Motor neuron (in vitro differentiated cells): ENCODE measurements at places on chromosomes 12 and 14. TPM values are rescaled to one million over a fixed set of nuclear protein-coding genes. Genes with fewer than 3 reads are reported as not detected.

DNA sequence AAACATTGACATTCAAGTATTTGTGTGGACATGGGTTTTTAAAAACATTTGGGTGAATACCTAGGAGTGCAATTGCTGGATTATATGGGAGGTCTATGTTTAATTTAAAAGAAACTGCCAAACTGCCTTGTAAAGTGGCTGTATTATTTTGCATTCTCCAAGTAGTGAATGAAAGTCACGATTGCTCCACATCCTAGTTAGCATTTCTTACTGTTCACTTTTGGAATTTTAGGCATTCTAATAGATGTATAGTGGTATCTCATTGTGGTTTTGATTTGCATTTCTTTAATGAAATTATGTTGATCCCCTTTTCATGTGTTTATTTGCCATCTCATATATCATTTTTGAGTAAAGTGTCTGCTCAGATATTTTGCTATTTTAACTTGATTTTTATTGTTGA lies 159.5 kb downstream of the FOXG1 start:
- no peak for ATAC-seq

DNA sequence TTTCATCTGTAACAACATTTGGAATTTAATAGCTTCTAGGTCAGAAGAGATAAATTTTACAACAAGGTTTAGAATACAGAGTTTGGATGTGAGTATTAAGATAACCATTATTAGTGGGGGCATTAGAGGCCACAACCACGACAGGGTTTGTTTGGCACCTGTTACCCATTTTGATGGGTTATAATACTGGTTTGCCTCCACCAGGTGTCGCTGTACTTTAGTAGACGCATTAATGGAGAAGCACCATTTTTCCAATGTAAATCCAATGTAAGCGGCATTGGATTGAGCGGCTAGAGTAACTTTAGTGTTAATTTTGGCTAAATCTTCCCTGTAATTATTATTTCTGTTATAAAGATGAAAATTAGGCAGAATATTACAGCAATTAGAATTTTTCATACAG lies 136.2 kb downstream of the SLCO1B3 start:
- no peak for ATAC-seq

The OR4E2 gene
- total RNA-seq, result not detected in 2 replicates

- peak; percentile 93 for ATAC-seq
Observed at GRCh38 chr12:131642101-131642540, 68.8 kb upstream of the SFSWAP start.

The ACRBP gene
- total RNA-seq, result 0.58 and 6.1 TPM in 2 replicates

The NFE2 gene
- 0.08 and 0.18 TPM in 2 replicates for total RNA-seq

The CNTN1 gene
- 17.1 and 17.4 TPM in 2 replicates for total RNA-seq

DNA sequence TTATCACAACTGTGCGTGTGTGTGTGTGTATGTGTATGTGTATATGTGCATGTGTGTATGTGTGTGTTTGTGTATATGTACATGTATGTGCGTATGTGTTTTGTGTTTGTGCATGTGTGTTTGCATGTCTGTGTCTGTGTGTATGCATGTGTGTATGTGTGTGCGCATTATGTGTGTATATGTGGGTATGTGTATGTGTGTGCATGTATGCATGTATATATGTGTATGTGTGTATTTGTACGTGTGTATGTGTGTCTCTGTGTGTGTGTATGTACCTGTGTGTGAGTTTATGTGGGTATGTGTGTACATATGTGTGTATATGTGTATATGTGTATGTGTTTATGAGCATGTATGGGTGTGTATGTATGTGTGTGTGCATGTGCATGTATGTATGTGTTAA lies 37.6 kb upstream of the PIWIL1 start:
- ATAC-seq, result no peak

The SERPINA6 gene
- not detected in 2 replicates for total RNA-seq

- ATAC-seq, result peak; percentile 40
Observed at GRCh38 chr14:93709249-93709648, 79.0 kb downstream of the PRIMA1 start.

- ATAC-seq, result peak; percentile 58
Observed at GRCh38 chr14:104800771-104801519, at the start of gene ZBTB42. Gene ZBTB42 (plus strand): TSS chr14:104801101. CDS start chr14:104801198, 97 bp downstream.

- peak; percentile 86 for ATAC-seq
Observed at GRCh38 chr14:90111895-90112534, 50.2 kb downstream of the KCNK13 start.

GRCh38 chr14:79965896-79966295 lies 245.4 kb downstream of the DIO2 start:
- ATAC-seq, result no peak

- no peak for ATAC-seq
Observed at GRCh38 chr12:85821759-85822158, 14.4 kb downstream of the RASSF9 start.

- ATAC-seq, result no peak
Observed at GRCh38 chr12:32435921-32436705, 36.8 kb downstream of the FGD4 start.
